AML-193 (cell line): ENCODE measurements at places on chromosomes 3 and 15.

GRCh38 chr3:89452066-89452465 is 344.6 kb downstream of the EPHA3 start:
- DNase-seq, result no peak

DNA sequence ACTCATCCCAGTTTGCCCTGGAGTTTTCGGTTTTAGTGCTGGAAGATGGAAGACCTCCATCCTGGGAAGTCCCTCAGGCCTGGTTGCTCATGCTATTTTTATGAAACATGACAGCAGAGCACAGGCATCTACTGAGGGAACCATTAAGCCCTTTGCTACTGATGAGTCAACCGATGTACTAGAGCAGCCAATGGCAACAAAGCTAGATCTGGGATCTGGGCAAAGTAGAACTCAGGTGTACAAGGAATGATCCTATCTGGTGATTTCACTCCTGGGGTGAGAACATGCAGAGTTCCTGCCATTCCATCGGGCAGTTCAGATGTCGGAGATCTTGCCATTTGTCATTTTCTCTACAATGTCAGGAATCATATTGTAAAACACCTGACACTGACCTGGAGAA is 166.2 kb upstream of the NSMCE3 start:
- no peak for DNase-seq

- DNase-seq, result no peak
Observed at GRCh38 chr3:189841473-189842205, 210.4 kb downstream of the TP63 start.

DNA sequence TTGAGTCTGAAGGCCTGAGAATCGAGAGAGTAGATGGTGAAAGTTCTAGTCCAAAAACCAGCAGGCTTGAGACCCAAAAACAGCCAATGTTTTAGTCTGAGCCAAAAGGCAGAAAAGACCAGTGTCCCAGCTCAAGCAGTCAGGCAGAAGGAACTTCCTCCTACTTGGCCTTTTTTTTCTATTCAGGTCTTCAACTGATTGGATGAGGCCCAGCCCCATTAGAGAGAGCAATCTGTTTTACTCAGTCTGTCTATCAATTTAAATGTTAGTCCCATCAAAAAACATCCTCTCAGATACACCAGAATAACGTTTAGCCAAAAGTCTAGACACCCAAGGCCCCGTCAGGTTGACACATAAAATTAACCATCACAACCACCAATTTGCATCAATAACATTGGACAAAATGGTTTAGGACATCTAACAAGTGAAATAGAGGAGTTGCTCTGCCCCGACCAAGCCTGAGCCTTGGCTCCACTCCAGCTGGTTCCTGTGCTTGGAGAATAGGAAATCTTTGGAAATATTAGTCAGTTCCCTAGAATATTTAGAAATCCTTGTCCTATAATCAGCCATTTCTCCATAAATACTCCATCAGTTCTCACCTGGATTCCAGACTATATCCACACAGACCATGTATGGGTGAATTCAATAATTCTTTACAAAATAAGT is 51.4 kb upstream of the LIPC start:
- DNase-seq, result no peak

DNA sequence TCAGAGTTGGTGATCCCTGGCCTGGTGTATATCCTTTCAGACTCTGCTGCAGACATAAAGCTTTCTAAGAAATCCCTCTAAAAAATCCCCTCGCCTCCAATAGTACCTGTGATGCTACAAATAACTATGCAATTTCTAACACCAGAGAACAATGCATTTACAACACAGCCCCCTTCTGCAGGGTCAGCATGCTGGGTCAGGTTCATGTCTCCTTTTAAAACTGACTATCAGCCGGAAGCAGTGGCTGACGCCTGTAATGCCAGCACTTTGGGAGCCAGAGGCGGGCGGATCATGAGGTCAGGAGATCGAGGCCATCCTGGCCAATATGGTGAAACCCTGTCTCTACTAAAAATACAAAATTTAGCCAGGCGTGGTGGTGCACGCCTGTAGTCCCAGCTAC is 77.0 kb upstream of the SPATA12 start:
- no peak for DNase-seq
